Activated effector memory CD4-positive, alpha-beta T cell treated with Interleukin-2 at 50 U/mL for 16 hours (primary cell): ENCODE measurements at places on chromosomes 11 and 22.

- DNase-seq = no peak
These were observed 58.9 kb downstream of the FBXO7 start for GRCh38 chr22:32533265-32534111.

DNA sequence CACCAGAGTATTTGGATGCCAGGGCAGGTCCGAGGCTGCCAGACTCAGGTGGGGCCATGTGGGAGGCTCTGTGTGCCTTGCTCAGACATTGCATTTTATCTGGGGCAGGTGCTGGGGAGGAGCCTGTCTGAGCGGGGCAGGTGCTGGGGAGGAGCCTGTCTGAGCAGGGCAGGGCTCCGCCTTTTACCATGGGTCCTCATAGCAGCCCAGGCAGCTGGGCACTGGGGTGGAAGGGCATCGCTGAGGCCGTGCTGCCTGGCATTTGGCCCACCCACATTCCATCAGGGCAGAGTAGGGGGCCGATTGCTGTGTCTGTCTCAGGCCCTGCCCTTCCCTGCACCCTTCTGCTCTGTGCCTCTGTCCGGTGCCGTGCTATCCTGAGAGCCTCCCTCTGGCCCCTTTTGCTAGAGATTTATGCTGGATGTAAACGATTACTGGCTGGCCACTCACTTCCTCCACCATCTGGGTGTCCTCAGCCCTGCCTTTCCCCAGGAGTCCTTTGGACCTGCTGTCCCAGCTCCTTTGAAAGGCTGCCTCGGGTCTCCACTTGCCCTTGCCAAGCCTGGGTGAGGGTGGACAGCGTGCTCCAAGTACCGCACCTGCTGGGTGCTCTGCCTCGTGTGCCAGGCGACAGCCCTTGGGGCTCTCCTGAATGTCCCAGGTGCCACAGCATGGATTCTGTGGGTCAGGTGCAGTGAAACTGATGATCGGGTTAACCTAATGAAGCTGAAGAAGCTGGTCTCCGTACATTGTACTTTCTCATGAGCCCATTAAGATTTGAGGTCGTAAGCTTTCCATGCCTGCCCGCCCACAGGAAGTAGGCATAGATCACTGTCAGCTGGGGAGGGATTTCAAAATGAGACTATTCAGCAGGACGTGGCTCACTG, 281.6 kb downstream of the TBC1D22A start:
- no peak for DNase-seq

- DNase-seq = no peak
These were observed 44.6 kb upstream of the WNT7B start for GRCh38 chr22:46021577-46021976.

DNA sequence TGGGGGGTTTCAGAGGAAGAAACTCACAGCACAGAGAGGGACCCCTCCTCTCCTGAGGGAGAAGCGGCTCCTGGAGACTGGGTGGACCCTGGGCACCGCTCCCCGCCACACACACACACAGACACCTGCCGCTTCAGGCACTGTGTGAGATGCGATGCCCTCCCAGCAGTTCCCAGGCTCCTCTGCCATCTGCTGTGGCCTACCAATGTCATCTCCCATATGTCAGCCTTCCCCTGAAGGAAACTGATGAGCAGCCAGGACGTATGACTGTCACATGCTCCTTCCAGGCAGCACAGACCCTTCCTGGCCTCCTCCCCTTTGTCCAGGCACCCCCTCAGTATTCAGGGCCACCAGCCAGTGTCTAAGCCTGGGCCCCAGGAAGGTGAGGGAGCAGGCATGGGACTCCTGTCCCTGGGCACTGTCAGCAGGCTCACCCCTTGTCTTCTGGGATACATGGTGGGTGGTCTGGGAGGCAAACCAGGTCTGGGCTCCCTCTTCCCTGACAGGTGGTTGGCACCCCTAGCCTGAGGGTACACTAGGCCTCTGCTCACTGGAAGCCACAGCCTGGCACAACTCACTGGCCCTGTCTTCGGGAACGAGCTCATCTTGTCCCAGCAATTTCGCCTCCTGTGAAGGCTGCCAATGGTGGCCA, 11.8 kb upstream of the BCR start:
- DNase-seq = no peak

- DNase-seq = no peak
These were observed 43.0 kb upstream of the WT1 start for GRCh38 chr11:32478277-32478731.

DNA sequence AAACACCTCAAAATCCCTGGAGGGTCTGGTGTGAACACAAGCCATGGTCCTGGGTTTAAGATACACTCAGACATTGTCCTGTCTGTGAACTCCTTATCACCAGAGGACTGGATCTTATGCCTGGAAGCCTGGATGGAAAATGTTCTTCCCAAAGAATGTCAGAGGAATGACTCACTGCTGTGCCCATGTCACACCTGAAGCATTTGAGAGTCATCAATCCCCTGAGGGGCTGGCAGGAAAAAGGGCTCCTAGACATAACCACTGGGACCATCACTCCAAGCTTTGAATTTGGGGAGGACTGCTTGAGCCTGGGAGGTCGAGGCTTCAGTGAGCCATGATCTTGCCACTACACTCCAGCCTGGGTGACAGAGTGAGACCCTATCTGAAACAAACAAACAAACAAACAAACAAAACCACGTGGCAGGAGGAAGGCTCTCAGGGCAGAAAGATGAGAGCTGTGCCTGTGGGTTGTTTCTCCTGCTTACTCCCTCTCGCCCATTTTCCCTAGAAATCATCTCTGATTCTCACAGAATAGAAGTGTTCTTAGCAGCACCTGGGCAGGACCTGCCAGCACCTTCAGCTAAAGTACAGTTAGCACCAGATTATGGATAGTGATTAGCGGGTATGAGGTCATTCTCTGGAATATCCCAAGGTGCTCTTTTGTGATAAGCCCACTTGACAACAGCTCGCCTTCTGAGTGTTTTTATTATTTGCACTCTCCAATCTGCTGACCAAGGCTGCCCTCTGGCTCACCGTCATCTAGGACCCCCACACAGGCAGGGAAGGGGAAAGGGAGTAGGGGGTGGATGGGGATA, 11.9 kb upstream of the PRG2 start:
- no peak for DNase-seq

GRCh38 chr11:111494040-111494439, 18.1 kb downstream of the BTG4 start:
- DNase-seq = no peak

DNA sequence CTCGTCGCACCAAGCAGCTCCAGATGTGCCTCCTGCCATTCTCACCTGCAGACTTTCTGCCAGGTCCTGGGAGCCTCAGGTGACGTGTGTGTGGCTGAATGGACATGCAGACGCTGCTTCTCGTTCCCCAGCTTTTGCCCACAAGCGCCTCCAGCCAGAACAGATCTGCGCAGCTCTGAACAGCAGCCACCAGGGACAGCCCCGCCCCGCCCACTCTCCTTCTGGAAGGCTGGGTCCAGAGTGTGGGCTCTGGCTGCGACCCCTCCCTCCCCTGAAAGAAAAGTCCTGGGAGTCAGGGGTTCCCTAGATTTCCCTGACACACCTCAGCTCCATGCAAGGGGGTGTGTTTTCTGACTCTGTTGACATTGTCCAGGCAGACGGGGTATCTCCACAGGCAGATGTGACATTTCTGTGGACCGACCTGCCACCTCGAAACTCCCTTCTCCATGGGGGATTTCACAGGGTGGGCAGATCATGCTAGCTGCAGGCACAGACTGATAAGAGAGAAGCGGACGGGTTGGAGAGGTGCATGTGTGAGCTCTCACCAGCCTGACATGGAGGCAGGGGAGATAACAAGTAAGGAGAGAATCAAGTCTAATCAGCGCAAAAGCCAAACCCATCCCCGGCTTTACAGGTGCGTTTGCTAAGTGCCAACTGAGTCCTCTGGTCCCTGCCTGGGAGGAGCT, 19.8 kb downstream of the SLCO2B1 start:
- no peak for DNase-seq

- DNase-seq = no peak
These were observed 41.4 kb upstream of the PCF11 start for GRCh38 chr11:83115551-83115950.

GRCh38 chr11:122802876-122803275, 35.4 kb upstream of the CRTAM start:
- DNase-seq = no peak

- DNase-seq = no peak
These were observed 80.0 kb downstream of the ZNRF3 start for GRCh38 chr22:28963362-28963761.

DNA sequence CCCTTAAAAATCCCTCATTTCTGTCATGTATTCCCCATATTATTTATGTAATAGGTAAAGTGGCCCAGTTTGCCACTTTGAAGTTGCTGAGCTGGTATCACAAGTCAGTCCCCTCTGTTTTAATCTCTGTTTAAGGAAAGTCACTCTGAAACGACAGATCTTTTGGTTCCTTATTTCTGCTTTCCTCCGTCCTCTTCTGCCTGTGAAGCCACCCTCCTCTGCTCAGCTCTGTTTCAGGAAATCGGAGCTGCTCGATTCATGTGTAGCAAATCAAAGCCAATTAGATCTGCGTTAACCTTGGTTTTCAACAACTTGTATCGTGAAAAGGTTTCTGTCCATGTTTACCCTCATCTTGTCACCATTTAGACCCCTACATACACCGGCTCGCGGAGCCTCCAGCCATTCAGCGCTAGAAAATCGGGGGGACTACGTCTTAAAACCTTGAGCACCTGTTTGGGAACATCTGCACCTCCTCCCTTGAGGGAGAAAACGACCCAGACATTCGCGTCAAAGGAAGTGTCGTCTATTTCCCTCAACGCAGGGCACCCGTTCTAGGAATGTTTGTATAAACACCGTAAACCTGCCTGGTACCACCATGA, 576 bp upstream of the SC5D start:
- no peak for DNase-seq

- DNase-seq = no peak
These were observed 54.4 kb upstream of the GRK2 start for GRCh38 chr11:67211656-67212436.

DNA sequence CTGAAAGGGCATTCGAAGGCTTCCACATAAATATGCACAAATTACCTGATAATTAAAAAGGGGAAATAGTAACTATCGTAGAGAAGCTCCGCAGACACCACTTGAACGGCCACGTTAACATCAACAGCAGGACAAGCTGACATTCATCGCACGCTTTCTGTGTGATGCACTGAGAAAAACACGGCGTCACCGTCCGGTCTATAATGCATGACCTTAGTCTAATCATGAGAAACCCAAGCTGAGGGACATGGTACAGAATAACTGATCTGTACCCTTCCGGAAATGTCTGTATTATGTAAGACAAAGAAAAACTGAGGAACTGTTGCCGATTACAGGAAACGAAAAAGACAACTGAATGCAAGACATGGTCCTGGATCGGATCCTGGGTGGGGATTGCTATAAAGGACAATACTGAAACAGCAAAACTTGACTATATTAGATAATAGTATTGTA, 678 bp upstream of the RANGAP1 start:
- DNase-seq = peak; percentile 35

DNA sequence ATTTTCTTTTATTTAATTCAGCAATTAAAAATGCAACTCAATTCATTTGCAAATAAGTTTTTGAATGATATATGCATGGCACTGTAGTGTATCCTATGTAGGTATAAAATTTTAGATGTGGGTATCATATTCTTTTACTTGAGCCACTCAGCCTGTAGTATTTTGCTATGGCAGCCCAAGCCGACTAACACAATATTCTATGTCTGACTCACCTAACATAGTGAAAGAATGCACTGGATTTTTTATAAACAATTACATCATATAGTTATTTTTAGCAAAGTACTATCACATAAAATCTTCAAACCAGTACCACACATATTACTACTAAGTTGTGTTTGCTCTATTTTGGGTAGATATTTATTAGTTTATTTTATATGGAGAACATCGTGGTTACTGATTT, 21.9 kb upstream of the GRIA4 start:
- DNase-seq = no peak

DNA sequence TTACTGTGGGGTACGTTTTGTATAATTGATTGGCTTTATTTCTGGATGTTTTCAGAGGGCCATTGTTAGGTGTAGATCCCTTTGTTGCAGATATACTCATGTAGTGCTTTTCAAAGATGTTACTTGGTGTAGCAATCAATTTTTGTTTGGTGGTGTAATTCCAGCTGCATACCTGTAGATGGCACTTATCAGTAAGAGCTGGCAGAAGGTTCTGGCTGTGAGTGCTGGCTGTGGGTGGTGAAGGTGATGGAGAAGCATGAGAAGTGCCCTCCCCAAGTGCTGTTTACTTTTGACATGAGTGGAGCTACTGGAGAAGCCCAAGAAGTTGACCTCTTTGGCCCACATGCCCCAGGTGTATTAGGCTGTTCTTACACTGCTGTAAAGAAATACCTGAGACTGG, 1074.9 kb downstream of the FAM181B start:
- DNase-seq = no peak

GRCh38 chr22:34761111-34761510, 304.8 kb upstream of the ISX start:
- no peak for DNase-seq
